ENCODE measurements at places on chromosomes 6 and 20.

GRCh38 chr6:45479834-45480751 lies 102.4 kb upstream of the SUPT3H start:
- DNase-seq = no peak

DNA sequence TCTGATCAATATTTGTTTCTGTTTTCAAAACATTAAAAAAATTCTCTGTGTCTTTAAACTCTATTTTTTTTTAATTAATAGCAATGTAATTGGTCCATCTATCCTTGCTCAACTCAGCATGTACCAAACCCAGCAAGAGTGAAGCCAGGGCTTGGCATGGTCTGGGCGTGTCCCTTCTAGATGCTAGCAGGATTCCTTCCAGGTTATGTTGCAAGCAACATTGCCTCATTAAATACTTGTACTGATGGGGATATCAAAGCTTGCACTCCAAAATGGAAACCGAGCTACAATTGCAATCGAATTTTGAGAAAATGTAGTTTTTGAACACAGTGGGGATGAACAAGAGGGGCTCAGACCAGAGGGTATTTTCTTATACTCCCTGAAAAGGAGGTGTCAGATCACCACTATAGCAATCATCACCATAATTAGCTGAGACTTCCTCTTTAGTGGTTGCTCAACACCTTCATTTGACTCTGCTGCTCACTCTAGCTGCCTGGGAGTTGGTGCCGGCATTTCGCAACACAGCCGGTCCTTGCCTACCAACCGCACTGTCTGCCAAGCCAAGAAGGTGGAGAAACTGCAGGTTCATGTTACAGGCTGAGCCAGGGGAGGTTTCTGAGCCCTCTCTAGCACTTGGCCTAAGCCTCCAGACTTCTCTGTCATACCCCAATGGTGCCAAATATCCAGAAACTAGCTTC lies 67.8 kb upstream of the RALGAPA2 start:
- no peak for DNase-seq

GRCh38 chr20:1527923-1528322 lies 29.6 kb downstream of the SIRPD start:
- no peak for DNase-seq

- DNase-seq = no peak
These were observed 81.2 kb downstream of the THBS2 start for GRCh38 chr6:169172456-169172855.

GRCh38 chr20:23260181-23260840 lies 90.3 kb upstream of the NXT1 start:
- no peak for DNase-seq

DNA sequence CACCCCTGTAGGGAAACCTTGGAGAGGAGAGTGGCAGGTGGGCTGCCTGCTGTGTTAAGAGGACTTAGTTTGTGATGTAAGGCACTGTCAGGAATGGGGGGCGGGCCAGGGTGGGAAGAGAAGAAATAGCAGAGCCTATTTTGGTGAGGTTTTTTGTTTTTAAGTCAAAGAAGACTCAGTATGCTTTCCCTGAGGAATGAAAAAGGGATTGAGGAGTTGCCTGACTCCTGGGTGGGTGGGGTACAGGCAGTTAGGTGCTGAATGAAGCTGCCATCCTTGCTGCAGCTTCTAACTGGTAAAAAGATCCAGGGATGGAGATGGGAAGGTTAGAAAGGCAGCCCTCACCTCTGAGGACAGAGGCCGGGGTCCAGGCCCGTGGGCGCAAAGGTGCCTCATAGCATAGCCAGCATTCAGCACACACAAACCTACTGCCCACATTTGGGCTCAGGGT lies 37.9 kb downstream of the PLCG1 start:
- DNase-seq = no peak

DNA sequence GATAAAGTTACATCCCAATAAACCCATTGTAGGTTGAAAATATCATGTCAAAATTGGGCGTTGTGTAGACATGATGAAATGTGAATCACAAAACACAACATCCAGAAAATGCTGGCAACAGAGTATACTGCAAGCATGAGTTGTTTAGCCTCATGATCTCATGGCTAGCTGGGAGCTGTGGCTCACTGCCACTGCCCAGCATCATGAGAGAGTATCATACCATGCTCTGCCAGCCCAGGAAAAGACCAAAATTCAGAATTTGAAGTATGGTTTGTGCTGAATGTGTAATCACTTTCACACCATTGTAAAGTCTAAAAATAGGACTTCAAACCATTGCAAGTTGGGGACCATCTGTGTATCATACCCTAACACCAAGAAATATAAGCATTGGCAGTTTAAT lies 45.2 kb upstream of the SMAP1 start:
- no peak for DNase-seq

DNA sequence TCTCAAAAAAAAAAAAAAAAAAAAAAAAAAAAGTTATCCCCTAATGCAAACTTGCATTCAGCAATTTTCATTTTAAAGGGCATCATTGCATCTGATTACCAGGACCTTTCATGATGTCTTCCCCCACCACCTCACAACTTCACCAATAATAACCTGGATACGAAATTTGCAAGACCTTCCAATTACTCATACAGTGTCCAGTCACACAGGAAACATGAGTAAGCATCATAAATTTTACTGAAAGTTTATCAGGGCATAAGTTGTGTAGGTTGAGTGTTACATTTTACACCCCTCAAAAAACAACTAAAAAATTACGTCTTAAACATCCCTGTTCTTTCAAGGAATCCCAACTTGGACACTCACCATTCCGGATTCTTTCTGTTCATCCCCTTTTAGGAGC lies 79.1 kb upstream of the ANKEF1 start:
- DNase-seq = no peak

DNA sequence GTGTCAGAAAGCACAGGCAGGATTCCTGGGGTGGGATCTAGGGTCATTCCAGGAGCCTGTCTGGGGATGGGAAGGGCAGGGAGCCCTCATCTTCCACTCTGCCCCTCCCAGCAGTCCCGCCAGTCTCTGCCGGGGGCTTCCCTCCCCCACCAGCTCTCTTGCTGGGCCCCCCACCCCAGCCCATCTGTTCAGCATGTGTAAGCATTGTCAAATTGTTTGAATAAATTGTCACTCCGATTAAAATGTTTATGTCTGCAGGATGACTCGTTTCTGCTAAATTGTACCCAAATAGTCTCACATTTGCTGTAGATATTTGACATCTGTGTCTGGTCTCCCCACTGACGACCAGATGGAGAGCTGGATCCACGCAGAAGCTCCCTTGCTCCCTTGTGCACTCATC lies 257.6 kb downstream of the ANKRD60 start:
- no peak for DNase-seq

GRCh38 chr6:24718449-24719124 lies 367 bp downstream of the C6orf62 start:
- no peak for DNase-seq

DNA sequence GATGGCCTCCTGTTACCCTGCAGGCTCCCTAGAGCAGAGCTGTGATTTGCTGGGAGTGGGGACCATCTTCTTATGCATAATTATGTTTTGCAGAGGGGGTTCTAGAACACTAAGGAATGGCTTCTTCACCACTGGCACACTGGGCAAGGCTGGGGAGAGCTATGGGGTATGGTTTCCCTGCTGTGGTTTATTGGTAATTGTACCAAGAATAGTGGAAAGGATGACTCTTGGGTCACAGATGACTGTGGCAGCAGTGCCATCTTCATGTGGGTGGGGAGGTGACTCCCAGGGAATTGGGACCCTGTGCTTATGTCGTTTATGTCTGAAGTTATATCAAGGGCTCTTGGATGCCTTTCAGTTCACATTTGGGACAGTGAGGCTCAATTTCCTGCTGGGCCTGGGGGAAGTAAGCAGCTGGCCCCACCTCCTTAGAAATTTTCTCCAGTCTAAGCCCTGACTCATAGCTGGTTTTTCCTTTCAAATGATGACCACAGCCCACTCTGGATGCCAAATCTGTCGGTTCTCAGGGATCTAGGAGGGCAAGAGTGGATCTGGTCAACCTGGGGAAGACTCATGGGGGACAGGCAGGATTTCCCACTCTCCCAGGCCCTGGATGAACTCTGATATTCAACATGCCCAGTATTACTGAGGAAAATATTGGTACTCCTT lies 230.8 kb downstream of the LRFN2 start:
- peak; percentile 15 for DNase-seq

DNA sequence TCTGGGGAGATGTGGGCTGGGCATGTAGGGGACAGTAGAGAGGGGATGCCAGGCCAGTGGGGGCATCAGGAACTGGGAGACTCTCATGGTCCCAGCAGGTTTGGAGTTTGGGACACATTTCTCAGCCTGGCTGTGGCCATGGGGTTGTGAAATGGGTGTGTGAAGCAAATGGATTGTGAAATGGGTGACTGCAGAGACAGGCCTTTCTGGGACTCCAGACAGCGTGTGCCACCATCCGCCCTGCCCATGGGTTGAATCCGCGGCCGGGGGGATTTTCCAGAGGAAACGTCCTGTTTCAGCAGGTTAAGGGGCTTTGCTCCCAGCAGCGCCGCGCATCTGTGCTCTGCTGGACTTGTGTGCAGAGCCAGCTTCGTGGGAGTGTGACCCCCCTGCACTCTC lies 3.7 kb upstream of the PMEPA1 start:
- no peak for DNase-seq

GRCh38 chr6:43997345-43997677 lies 129.9 kb downstream of the MRPL14 start:
- no peak for DNase-seq

DNA sequence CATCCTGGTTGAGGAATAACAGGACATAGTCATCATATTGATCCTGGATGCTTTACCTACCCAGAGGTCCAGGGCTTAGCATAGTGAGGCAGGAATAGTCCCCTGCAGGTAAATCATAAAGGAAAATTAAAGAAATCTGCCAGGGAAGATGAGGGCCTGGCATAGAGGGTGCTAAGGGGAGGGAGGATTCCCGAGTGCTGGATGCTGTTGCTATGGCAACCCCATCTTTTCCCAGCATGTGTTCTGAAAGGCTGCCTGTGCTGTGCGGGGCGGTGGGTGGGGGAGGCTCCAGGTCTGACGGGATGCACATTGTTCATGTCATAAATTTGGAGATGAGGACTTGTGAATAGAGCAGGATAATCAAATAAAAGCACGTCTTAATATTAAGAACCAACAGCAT lies 212.6 kb upstream of the PCSK2 start:
- DNase-seq = no peak

GRCh38 chr6:52317841-52318581 lies 33.5 kb upstream of the MCM3 start:
- no peak for DNase-seq

DNA sequence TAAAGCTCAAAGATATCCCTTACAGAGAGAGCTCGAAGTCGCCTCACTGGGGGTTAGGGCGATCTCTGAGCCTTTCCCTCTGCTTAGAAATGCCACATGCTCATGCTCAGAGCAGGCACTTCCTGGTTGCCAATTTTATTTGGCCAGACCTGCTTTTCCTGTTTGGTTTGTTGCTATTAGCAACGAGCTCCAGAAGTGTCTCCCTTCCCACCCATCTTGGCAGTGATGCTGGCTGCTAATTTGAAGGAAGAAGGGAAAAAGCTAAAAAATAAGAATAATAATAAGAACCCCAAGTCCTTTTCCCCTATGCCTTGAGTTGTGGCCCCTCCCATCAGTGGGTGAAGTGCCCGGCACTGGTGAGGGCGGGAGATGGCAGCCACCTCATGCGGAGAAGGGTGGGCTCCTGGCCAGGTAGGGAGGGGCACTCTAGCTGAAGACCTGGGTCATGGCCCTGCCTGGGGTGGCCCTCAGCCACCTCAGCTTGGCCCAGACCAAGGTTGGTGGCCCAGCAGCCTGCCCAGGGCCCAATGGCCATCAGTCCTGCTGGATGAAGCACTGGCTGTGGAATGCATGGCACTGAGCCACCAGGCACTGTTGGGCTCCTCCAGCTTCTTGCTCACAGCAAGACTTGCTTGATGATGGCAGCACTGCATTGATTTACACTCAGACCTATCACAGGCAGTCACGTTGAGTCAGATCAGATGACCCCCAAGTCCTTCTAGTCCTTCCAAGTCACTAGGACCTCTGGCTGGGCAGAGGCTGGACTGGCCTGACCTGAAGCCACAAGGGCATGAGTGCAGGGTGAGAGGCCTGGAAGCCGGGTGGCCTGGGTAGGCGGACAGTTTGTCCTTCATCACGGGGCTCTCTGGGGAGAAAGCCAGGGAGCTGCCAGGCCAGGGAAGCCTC lies 79.0 kb downstream of the SYNJ2 start:
- no peak for DNase-seq

DNA sequence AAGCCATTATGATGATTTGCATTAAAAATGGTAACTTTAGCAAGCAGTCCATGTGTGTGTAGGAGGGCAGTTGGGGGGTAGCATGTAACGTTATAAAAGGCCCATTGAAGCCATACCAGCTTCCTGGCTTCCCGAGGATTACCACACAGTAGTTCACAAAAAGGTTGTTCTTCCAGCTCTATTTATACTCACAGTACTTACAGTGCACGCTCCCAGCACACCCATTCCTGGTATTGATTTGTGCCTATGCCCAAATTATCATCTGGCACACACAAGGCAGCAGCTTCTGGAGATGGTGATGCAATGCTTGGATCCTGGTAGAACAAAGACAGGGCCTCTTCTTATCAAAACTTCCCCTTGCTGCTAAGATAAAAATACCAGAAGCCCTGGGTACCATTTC lies 436.8 kb downstream of the HAO1 start:
- no peak for DNase-seq

DNA sequence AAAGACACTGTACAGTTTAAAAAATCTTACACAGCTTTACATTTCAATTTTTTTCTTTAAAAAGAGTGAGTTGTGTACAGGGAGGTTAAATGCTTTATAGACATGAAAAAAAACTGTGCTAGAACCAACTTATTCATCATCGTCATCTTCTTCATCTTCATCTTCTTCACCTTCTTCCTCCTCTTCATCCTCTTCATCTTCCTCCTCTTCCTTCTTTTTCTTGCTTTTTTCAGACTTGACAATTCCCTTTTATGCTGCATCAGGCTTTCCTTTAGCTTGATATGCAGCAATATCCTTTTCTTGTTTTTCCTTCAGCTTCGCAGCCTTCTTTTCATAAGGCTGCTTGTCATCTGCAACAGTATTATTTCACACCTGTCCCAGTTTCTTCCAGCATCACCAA lies 34.3 kb upstream of the TMEM30A start:
- DNase-seq = no peak

DNA sequence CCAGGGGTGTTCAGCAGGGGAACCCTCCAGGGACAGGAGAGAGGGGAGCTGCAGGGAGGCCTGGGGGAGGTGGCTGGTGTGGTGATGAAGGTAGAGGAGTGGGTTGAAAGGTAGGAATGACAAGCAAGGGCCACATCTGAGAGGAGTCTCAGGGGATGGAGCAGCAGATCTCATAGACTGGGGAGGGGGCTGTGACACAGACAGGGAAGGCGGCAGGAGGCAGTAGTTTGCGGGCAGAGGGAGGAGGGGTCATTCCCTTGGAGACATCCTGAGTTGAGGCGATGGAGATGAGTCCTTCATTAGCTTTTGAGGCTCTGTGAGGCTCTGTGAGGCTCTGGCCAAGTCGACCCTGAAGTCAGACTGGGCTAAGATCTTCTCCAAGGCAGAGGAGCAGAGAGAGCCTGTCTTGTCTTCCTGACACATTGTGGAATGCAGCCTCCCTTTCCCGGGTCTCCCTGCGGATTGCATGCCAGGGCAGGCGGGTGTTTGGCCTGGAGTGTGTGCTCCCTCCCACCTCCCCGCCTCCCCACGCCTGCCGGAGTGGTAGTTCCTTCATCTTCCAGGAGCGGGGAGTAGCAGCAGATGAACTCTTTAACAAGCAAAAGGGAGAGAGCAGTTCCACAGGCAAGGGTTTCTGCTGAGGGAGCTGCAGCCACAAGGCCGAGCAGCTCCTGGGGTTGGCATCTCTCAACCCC lies 34.3 kb upstream of the MLN start:
- DNase-seq = no peak

GRCh38 chr6:147970970-147971369 lies 371.7 kb upstream of the SASH1 start:
- DNase-seq = no peak

- DNase-seq = no peak
These were observed 150.9 kb downstream of the DST start for GRCh38 chr6:56491606-56492328.
